Left kidney (tissue), 8 donors: ENCODE measurements at places on chromosomes 3 and 15. TPM values are rescaled to one million over a fixed set of nuclear protein-coding genes. Genes with fewer than 3 reads are reported as not detected.
A peak's percentile ranks its signal among the peaks of the same experiment; 100 is the strongest.

Gene THOC7
- 77.9 TPM for polyA plus RNA-seq

Gene PTPRG
- polyA plus RNA-seq: 95.1 TPM

Gene FBLN2
- polyA plus RNA-seq: 17.9 TPM

Gene PPARG
- polyA plus RNA-seq: 28.5 TPM

Gene LINGO1
- polyA plus RNA-seq: 12.8 TPM

DNA sequence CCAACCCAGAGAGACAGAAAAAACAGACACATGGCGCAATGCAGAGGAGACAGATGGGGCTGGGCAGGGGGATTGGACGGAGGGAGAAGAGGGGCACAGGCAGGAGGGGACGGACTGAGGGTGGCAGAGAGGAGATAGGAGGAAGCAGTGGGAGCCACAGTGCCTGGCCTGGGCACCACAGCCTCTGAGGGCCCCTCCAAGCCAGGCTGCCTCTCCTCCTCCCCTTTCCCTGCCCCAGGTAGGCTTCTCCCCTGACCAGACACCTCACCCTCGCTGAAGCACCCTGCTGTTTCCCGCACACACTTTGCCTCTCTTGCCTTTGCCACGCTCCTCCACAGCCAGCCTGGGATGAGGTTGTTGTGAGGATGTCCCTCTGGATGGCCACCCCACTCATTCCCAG lies 84.0 kb upstream of the PRR20G start:
- DNase-seq: no peak

DNA sequence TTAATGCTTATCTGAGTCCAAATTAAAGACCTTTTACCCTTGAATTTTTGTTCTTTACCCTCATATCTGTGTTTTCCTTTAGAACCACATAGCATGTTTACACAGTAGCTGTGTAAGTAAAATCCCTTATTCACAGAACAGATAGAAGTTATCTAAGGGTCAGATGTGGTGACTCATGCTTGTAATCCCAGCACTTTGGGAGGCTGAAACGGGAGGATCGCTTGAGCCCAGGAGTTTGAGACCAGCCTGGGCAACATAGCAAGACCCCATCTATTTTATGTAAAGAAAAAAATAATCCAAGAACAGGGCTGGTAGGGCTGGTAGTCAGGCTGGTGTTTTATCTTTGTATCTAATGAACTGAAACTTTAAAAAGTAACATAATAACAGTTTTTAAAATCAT lies 23.2 kb downstream of the NXPE3 start:
- DNase-seq: no peak

DNA sequence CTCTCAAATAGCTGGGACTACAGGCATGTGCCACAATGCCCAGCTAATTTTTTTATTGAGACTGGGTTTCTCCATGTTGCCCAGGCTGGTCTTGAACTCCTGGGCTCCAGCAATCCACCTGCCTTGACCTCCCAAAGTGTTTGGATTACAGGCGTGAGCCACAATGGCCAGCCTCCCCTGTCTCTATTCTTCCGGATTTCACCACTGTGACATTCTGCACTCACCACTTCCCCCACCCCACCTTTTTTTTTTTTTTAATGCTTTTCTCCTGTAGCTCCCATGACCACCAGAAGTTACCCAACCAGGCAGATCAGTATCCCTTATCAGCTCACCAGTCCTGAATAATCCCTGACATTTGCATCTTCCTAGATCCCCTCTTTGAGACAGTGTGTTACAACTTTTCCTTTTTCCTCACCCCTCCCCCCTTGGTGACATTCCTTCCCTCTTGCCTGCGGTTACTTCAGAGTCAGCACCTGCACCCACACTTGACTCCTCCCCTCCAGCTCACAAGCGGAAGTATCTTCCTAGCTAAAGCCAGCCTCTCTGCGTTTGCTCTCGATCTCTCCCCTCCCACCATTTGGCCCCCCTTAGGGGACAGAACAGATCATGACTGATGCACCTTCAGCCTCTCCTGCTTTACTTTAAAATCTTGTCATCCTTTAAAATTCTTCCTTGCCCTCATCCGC lies 13.5 kb upstream of the ZNF592 start:
- DNase-seq: peak; percentile 70

- DNase-seq: no peak
Observed at GRCh38 chr3:59514865-59515482, 465.1 kb upstream of the CFAP20DC start.

DNA sequence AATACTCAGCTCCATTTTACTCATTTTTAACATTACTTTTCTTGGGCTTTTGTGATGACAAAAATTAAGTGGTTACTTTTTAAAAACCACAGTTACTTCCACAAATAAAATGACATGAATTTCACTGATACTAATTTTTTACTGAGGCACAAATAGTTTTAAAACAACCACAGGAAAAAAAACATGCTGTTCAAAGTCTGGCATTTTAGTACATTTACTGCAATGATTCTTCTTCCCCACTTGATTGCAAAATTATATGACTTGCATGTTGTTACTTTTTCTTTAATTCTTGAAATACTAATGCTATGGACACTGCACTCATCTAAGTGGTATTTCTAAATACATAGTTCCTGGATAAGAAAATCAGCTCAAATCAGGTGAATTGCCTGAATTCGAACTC lies 24.8 kb upstream of the SLMAP start:
- DNase-seq: no peak

GRCh38 chr15:90665288-90666134 lies 51.6 kb upstream of the BLM start:
- DNase-seq: peak; percentile 55

GRCh38 chr3:108947855-108948254 lies 5.8 kb downstream of the GUCA1C start:
- no peak for DNase-seq

- DNase-seq: no peak
Observed at GRCh38 chr15:46858150-46858549, 859.2 kb upstream of the SEMA6D start.

DNA sequence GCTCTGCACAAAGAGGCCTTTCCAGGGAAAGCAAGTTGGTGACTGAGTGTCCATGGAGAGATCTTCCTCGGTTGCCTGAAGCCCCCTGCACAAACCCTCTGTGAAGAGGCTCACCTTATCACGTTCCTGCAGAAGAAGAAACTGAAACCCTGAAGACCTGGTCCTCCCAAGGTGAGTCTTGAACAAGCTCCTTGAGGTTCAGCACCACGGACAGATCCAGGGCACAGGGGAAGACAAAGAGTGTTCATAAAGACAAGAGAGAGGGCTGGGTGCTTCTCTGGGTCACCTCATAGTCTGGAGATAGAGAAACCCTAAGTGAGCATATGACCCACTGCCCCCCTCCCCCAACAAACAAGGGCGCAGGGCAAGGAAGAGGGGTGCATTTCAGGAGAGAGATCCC lies 21.7 kb upstream of the TBC1D21 start:
- peak; percentile 78 for DNase-seq

- DNase-seq: no peak
Observed at GRCh38 chr15:49242820-49243219, 72.8 kb downstream of the GALK2 start.
